Hematopoietic multipotent progenitor cell treated with erythropoietin and hydrocortisone succinate and interleukin-3 and kit ligand, for 4 days (in vitro differentiated cells): ENCODE measurements at places on chromosomes 7 and 10.

- DNase-seq, result no peak
Observed at GRCh38 chr10:61378865-61379264, 74.3 kb downstream of the TMEM26 start.

DNA sequence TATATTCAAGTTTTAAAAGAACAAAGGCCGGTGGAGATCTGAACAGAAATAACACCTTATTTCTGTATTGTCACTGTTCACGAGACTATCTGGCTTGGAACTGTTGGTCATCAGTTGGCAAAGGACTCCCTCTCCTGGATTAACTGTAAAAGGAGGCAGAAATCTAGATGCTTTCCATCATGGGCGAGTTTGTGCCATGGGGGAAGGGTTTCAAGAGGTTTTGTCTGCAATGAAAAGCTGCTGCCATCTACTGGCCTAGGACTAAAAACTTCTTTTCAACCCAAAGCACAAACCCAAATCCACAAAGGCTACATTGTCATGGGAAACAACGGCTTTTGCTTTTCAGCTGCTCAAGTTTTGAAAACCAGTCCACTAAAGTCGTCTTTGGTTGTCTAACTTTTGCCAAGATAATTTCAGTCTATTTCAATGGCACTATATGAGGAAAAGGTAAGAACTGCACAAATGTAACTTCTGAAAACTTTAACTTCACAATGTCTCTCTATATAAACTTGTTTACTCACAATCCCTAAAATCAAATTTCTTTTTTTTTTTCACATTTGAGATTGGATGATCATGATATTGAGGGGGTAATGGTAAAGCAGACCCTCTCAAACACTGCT lies 196.8 kb downstream of the SKAP2 start:
- peak; percentile 99 for DNase-seq

- no peak for DNase-seq
Observed at GRCh38 chr10:71471957-71472365, 75.2 kb downstream of the CDH23 start.

- DNase-seq, result no peak
Observed at GRCh38 chr10:1559761-1560160, 177.6 kb downstream of the ADARB2 start.

DNA sequence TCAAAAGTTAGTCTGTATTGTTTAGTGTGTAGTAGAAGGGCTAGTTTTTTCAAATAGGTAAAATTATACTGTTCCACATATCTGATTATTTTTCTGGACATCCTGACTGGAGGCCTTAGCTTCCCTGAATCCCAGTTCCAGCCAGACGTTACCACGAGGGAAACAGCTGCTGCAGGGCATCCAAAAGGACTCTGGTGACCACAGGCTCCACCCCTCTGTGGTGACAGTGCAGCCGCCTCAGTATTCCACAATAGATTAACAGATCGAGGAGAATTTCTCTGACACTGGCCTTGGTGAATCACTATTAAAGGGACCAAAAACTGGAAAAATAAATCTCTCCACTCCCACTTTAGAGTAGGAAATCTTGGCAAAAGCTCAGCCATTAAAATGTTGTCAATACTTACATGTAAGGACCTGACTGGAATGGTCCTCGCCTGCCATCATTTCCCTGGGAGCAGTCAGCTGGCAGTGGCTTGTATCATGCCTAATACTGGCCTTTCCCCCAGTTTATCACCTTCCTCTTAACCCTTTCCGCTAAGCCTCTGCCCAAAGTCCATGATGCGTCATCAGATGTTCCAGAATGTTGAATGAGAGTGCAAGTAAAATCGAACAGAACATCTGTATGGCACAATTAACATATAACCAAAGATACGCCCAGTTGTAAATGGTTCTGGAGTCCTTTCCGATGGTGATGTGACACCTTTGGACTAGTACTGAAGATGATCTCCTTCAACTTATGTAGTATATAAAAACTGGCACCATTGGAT lies 31.6 kb downstream of the ENO4 start:
- DNase-seq, result no peak

DNA sequence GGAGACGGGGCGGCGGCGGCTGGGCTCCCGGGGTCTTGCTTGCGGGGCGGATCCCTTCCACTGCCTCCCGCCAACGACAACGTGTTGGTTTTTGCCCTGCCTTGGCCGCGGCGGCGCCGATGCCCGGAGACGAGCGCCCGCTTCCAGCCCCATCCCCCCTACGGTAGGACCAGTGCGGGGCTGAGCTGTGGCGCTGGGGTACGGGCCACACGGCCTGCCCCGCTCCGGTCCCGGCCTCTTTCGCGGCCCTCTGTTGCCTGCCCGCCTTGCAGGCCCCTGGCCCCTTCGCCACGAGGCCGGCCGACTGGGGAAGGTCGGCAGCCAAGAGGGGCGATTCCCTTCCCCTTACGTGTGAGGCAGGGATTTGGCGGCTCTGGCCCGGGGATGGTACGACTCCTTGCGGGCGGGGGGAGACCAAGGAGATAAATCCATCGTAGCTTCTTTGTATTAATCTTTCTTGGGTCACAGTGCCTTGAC lies 488 bp downstream of the EIF4H start:
- DNase-seq, result peak; percentile 75
